ENCODE measurements at places on chromosomes 3 and 15.

DNA sequence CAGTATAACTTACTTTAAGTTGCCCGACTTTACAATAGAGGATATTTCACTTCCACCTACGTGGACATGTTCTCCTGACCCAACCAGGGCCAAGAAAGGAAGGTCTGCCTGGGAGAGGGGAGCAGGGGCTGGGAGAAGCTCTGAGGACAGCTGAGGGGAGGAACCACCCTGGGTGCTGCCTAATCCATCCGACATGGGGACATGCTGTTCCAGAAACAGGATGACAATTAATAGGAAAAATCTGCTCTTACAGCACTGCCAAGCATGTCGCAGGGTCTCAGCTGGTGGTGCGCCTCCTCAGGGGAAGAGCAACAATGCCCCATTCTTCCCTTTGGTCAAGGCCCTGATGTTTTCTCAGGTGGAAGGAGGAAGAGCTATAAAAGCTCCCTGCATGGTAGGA is 132.3 kb downstream of the NTRK3 start:
- no peak for DNase-seq

DNA sequence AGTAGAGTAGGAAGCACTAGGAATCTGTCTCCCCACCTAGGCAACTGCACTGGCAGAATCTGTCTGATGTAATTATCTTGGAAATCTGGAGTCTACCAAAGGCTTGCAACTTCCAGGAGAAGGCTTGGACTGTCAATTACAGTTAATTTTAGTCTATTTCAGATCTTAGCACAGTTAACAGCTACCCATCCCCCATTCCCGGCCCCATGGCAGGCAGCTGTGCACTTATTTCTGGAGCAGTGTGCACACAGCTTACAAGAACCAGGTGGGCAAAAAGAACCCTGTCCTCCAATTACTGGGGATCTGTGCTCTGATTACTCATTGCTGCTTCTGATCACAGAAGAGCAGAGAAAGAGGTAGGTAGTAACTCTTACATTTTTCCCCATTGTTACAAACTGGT is 12.3 kb upstream of the CDAN1 start:
- no peak for DNase-seq

DNA sequence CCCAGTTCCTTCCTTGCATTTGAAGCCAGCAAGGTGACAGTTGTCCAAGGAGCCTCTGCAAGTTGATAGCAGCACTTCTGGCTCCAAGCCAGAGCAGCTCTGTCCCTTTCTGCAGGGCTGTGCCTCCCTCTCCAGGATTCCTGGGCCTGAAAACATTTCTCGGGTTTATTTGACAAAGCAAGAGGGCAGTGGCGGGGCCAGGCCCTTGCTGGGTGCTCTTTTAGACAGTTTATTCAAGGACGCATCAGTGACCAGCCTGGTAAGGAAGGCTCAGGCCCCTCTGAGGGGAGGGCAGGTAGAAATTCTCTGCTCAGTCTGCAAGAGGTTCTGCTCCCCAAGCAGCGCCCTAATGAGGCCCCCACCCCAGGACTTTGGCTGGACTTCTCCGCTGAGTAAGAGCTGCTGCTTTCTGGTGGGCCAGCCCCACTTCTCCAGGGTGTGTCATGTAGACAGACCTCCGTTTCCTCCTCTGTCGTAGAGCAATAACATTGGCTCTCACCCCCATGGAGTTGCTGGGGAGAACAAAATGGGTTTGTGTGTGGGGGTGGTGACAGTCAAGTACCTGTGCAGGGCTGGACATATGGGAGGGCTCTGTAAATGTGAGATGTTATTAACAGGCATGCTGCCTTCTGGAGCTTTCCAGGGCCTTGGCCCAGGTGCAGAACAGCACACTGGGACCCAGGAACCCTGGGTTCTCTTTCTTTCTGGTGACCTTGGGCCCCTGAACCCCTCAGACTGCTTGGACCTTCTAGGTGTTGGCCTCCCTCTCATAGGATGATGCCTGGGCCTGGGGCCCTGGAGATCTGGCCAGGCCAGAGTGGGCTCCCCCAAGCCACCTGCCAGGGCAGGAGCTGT is 146.2 kb upstream of the TLE3 start:
- DNase-seq, result no peak

DNA sequence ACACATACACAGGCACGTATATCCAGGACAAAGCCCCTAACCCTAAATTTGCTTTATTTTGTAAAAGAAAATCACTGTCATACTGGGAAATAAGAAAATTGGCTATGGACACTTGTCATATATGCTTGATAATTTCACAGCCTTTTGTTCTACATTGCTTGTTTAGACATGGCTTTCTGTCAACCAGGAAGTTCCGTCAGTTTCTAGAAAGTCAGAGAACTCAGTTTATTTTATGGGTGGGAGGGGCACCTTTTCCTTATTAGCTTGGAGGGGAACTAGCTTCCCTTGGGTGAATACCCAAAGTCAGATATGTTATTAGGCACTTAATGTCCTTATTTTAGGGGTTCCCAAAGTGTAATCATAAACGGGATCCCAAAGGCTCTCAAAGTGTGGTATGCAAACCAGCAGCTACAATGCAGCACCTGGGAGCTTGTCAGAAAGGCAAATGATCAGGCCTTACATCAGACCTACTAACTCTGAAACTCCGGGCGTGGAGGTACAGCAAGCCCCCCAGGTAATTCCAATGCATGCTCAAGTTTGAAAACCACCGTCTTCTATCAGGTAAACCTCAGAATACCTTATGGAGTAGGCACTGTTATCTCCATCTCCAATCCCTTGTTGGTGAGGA is 50.1 kb downstream of the CADPS start:
- DNase-seq, result no peak

DNA sequence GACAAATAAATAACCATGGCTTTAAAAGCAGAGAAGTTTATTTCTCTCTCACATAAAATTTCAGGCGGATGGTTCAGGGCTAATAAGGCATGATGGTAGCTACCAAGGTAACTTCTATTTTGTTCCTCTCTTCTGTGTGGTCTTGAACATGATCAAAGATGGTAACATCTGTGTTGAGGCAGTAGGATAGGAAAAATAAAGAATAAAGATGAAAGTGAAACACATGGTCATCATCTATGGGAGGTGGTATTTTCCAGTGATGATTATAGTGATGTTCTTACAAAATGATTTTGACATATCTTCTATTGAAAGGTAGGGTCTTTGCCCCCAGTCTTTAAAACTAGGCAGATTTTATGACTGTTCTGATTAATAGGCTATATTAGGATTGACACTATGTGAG is 14.2 kb upstream of the SST start:
- no peak for DNase-seq

DNA sequence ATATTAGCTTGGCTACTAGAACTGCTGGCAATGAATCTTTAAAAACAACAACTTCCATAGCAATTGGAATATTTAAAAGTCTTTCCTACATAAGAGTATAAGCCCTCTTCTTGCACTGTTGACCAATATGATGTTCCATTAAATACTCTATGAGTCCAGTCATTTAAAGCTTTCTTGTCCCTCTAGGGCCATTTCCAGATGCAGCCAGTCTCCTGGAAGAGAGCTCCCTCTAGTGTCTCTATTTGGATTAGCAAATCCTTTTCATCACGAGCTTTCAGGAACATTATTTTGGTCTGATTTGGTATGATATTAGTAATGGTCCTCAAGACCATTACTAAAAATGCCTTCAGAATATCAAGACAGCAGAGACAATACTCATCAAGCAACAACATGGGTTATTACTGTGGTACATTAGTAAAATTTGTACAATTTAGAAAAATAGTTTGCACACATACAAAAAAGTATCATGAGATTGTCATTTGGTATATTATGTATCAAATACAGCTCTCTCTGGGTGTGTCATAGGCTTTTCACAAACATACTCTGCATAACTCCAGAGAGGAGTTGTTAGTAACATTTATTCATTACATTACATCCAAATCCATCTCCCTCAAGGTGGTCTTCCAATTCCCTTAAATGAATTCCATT is 101.3 kb downstream of the DPH6 start:
- no peak for DNase-seq

DNA sequence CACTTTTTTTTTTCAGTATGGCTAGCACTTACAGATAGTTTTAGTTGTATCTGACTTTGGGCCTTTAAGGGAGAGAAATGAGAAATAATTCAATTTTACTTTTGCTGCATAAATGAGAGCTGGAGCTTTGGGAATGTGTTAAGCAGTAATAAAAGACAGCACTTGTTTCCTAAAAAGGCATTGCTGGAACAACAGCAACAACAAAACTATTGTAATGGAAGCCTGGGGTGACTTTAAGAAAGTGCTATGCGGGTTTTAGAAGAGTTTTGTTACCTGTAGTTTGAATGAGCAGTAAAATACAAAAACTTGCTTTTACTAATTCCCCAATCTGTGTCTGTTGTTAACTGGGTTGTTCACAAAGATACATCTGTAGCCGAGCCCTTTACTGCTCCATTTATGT is 774.0 kb upstream of the ARPP21 start:
- DNase-seq, result no peak

DNA sequence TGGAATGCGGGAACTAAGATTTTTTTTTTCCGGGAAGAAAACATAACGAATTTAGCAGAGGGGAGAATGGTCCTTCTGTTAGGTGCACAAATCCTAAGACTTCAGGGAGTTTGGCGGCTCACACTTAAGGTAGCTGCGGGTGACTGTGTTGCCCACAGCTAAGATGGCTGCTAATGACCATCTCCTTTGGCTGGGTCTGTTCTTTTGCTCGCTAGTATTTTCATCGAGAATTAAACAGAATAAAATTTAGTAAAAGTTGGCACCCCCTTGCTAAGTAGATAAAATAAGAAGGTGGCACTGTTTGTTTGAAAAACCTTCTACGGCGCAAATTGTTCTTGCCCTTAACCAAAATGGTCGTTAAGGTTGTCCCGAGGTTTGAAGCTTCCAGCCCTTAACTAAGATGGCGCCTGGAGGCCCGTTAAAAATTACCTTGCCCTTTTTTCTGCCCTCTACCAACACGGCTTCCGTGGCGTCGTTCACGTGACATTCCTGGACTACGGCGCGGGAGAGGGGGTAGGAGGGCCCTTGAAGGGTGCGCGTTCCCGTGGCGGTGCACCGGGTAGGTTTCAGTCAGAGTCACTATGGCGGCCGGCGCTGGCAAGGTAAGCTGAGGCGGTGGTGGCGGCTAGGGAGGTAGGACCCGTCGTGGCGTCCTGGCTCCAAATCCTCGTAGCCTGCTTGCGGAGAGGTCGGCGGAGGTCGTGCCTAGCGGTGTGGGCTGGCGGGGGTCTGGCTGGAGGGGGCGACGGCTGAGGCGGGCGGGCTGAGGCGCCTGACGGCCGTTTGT is at the start of gene SLMAP:
SLMAP (plus strand) TSS at position 569 of the 787 bp plus-strand sequence. CDS start 1,343 bp downstream, outside the sequence.
- DNase-seq, result peak; percentile 87

- DNase-seq, result no peak
Measured at GRCh38 chr3:9659849-9660248, 10.5 kb downstream of the MTMR14 start.

- DNase-seq, result no peak
Measured at GRCh38 chr15:48121849-48122248, 1.1 kb downstream of the SLC24A5 start.

DNA sequence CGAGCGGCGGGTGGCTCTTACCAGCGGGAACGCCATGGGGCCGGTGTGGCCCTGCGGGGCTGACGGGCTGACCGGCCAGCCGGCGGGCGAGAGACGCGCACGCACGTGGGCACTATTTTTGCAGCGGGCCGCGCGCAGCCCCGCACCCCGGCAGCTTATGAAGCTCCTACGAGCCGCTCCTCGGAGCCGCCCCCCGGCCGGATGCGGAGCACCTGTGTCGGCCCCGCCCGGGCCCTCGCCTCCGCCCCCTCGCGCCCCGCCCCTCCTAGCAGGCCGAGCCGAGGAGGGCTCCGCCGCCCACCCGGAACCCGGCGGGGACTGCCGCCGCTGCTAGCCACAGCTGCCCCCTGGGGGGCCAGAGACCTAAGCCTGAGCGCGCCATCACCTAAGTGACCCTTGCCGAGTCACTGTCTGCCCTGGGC is 683 bp upstream of the CPEB1 start:
- DNase-seq, result peak; percentile 27

DNA sequence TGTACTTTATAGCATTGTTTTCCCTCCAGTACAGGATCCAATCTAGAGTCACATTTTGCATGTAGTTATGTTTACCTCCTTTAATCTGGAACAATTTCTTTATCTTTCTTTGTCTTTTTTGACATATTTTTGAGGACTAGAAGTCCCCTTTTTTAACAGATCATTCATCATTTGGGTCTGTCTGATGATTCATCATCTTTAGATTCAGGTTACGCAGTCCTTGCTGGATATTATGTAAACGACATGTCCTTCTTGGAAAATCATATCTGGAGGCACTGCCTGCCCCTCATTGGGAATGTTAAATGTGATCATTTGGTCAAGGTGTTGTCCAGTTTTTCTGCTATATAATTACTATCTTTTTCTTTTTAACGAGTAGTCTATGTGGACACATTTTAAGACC is 18.3 kb downstream of the TGM4 start:
- DNase-seq, result no peak

- DNase-seq, result no peak
Measured at GRCh38 chr3:181629711-181630110, 82.0 kb upstream of the SOX2 start.

GRCh38 chr3:29568355-29568754 is 287.5 kb downstream of the RBMS3 start:
- DNase-seq, result no peak

- no peak for DNase-seq
Measured at GRCh38 chr3:65402597-65402996, 636.1 kb downstream of the MAGI1 start.

DNA sequence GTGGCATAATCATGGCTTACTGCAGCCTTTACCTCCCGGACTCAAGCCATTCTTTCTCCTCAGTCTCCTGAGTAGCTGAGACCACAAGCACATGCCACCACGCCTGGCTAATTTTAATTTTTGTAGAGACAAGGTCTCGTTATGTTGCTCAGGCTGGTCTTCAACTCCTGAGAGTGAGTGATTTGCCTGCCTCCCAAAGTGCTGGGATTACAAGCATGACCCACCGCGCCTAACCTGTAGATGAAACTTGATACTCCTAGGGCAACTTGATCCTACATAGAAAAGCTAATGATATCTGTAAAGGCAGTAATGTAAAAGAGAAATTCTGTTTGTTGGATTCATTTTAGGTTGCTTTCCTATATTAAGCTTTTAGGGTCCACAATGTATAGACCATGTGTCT is 391.9 kb upstream of the THRB start:
- no peak for DNase-seq

DNA sequence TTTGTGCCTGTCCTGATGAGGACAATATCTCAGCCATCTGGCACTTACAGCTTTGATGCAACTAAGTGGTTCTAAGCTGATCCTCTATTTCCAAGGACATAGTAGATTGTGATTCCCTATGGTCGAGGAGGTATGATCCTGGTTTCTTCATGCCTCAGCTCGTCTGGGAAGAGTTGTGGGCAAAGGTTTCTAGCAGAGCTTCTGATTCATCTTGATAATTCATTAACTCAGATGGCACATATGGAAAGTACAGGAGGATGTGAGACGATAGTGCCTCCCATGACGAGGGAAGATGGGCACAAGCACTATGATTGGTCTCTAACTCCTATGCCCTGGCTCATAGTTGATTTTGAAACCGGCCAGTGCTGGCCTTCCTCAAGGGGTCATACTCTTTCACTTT is 334.2 kb upstream of the SEMA6D start:
- DNase-seq, result no peak

GRCh38 chr3:146110161-146110560 is 50.8 kb downstream of the PLOD2 start:
- no peak for DNase-seq

All from activated CD8-positive, alpha-beta memory T cell treated with anti-CD3 and anti-CD28 coated beads for 48 hours (primary cell).